Activated T-cell treated with anti-CD3 and anti-CD28 coated beads, Interleukin-2, amount 50 U/mL, for 72 hours (primary cell): ENCODE measurements at places on chromosomes 16 and 17.

- no peak for DNase-seq
These were observed 69.0 kb downstream of the CNTNAP4 start for GRCh38 chr16:76346210-76346609.

GRCh38 chr16:14668556-14669223 lies 25.4 kb downstream of the PLA2G10 start:
- no peak for DNase-seq

GRCh38 chr16:47463771-47464624 lies 2.9 kb downstream of the PHKB start:
- no peak for DNase-seq

DNA sequence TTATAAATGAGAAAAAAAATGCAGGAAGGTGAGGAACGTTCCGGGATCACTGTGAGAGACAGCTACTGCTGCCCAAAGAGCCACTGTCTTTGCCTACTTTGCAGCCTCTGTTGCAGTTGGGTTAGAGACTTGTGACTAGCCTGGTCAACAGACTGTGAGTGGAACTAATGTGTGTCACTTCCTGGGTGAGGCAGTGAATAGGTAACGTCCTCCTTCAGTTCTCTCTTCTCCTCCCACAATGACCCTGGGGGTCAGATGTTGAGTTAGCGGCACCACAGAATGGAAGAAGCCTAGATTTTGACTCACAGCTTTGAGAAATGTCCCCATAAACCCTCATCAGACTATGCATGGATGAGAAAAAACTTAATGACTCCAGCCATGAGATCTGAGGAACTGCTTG lies 5.2 kb downstream of the C16orf46 start:
- DNase-seq, result no peak

- DNase-seq, result no peak
These were observed 3.3 kb downstream of the CD2BP2 start for GRCh38 chr16:30351586-30352419.

DNA sequence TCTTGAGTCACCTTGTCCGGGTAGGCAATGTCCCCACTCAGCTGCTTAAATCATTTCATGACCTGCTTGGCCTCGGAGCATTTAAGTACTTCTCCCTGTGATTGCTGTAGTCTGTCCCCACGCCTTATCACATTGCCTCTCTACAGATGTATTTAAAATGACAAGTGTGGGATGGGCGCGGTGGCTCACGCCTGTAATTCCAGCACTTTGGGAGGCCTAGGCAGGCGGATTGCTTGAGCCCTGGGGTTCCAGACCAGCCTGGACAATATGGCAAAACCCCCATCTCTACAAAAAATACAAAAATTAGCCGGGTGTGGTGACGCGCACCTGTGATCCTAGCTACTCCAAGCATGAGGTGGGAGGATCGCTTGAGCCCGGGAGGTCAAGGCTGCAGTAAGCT lies 1.3 kb upstream of the GJC1 start:
- no peak for DNase-seq

DNA sequence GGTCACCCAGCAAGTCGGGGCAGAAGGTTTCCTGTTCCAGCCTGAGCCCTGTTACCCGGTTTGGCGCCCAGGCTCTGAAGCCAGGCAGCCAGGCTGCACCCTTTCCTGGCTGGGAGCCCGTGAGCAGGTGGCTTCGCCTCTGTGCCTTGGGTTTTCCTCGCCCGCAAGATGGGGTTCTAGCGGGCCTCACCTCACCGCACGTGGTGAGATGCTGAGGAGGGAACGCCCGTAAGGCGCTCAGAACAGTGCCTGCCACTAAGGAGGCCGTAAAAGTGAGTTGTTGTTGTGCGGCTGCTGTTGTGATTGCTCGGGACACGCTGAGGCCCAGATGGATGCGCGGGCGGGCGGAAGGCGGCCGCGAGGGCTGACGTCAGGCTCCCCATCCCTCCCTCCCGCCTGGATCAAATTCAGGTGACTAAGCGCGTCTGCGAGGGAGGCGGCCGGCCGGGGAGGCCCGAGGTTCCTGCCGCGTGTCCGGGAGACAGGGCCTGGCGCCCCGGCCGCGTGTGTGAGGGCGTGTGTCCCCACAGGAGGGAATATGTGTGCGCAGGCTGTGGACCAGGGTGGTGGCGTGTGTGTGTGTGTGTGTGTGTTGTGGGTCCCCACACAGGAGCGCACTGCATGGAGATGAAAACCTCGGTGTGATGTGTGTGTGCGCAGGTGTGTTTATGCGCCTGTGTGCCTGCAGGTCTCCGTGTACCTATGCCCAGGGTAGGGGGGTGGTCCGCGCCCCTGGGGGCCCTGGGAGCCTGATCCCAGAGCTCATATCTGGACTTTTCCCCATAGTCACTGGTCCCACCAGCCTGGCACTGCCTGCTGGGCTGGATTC lies 4.3 kb downstream of the CAMKK1 start:
- no peak for DNase-seq

DNA sequence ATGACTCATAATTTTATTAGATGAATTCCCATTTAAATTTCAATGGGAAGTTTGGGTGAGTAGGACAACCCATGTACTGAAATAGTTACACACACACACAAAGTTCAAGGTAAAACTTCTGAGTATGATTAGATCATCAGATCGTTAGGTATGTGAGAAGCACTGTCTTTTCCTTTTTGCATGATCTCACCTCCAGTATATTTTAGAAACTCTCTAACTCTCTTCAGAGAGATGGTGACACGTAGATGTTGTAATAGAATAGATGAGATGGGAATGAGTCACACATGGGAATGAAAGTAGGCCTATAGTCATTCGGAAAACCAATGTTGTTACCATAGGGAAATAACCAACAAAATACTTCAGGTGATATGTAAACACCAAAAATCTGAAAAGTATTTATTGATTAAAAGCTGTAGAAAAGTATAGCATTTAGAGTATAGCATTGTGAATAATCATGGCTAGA lies 22.2 kb downstream of the KRT23 start:
- no peak for DNase-seq

DNA sequence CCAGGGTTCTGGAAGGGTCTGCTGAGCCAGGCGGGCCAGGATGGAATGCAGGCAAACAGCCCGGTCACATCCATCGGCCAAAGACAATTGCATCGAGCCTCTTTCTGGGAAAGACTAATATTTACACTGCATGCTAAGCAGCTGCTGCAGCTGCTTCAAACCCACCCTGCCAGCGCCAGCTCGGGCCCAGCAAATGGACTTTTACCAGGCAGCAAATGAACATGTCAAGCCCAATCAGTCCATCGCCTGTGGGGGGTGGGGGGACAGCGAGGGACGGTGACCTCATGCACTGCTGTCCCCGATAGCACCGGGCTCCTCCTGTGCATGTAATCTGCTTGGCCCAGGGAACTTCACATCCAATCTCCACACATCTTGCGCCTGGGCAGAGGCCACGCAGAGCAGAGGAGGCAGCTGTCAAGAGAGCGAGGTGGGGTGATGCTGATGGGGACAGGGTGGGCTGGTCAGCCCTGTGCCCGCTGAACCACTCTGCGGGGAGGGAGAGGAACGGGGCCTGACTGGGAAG lies 39.4 kb upstream of the CDH5 start:
- no peak for DNase-seq

DNA sequence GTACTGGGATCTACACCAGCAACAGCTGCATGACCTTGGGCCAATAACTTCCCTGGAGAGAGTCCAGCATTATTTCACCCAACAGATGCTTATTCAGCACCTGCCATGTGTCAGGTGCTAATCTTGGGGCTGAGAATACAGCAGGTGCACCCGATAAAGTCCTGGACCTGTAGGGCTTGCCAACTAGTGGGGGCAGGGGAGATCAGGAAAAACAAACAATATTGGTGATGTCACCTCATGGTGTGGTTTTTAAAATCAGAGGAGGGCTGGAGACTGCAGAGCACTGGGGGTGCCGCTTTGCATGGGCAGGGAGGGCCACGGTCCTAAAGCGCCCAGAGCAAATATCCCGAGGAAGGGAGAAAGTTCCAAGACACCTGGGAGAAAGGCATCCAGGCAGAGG lies 218.8 kb downstream of the C16orf95 start:
- no peak for DNase-seq

- no peak for DNase-seq
These were observed 1.5 kb downstream of the PSMD7 start for GRCh38 chr16:74298104-74298503.

DNA sequence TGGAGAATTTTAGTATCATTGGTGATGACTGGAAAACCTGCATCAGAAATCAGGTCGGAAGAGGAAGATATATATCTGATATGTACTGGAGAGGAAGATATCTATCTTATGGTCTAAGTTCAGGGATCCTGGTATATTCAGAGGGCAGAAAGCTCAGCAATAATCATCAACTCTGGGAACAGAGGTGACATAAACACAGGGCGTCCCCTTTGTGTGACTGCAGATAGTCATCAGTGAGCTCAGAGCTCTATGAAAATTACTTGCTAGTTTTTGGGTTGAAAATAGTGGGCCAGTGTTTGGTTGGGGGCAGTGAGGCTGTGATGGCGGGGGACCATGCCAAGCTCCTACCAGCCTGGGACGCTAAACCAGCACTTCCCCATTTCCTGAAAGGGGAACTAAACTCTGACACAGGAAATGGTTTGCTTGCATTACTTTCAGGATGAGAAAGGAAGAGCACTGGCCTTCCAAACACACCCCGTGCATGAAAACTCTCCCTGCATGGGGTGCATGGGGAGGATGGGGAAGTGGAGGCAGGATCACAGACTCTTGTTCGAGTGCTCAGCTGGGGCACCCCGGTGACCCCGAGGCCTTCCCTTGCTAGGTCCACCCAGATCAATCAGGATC lies 15.8 kb downstream of the NOD2 start:
- no peak for DNase-seq

DNA sequence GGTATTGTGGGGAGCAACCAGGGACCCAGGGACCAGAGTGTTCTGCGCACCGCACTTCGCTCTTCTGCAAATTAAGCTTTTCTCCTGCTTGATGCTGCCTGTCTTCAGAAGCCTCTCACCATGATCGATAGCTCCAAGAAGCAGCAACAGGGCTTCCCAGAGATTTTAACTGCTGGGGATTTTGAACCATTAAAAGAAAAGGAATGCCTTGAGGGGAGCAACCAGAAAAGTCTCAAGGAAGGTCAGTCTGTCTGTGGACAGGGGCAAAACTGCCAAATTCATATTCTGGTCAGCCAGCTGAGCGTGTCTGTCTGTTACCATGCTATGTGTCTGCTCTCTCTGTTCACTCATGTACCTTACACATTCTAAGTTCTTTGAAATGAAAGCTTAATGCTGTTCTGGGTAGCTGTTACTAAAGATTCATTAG lies 115.7 kb downstream of the MRTFB start:
- DNase-seq, result no peak

GRCh38 chr17:4969047-4969550 lies 1.5 kb upstream of the SPAG7 start:
- DNase-seq, result peak; percentile 74

DNA sequence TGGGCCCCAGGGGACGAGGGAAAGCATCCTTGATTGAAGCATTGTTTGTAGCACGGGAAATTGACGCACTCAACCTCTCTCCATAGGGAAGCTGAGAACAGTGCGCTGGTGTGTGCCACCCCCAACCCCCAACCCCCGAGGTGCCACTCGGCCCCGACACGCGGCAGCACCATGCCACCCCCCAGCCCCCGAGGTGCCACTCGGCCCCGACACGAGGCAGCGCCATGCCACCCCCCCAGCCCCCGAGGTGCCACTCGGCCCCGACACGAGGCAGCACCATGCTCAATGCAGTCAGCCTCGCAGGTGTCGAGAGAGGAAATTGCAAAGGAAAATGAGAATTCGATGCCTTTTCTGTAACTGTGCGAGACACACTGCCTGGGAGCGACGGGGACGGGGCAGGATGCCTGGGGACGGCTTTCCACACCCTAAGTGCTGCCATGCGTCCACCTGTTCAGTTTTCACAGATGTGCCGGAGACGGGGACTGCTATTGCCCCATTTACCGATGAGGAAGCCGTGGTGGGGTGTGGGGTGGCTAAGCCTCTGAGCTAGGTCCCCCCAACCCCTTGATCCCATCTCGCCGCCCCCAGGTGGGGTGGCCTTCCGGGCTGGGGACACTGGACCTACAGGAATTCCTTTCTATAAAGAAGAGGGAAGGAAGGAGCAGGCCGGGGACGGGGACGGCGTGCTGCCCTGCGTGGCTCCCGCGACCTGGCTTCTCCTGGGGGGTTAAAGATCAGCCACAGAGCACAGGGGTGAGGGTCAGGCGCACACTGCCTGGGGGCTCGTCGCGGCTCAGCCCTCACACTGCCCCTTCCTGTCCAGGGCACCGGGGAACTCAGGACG lies 9.8 kb downstream of the CBFA2T3 start:
- no peak for DNase-seq

DNA sequence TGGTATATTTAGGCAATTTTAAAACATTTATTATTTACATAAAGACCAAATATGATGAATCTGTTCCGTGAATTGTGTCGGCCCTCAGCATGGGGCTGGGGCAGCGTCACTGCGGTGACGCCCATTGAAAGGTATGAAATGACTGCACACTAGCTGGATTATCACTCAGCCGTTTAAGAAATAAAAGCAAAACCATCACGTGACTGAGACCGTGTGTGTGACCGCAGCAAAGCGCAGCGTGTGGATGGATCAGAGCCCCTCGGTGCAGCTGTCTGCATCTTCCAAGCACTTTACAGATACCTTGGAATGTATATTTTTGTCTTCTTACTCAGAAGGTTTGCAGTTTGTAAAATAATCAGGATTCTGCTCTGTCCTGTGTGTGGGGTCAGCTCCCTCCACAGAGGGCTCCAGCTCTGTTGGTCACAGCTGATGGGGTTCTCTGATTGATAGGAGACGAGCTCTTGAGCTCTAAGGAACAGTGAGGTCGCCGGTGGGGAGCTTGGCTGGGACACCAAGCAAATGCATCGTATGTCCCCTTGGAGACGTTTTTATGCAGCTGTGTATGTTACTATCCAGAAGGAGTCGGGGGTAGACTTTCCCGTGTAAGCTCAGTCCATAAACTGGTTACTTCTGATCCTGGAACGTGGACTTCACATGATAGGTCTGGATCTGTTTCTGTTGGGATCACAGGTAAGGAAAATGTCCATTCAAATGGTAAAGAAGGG lies 45.1 kb downstream of the WDR45B start:
- no peak for DNase-seq

- DNase-seq, result peak; percentile 43
These were observed 56.9 kb downstream of the CYB5D2 start for GRCh38 chr17:4199818-4200402.

DNA sequence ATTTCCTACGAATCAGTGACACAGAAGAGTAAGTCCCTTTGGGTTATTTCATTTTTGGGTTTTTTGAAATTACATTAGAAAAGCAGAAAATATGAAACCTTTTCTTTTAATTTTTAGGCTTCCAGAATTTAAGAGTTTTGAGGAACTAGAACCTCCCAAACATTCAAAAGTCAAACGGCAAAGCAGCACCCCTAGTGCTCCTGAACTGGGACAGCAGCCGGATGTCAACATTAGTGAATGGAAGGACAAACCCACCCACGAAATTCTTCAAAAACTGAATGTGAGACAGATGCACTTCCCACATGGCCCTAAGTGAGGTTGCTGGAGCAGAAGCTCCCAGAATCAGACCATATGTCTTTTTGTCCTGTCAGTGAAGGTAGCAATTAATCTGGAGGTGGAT lies 199.4 kb downstream of the PHKB start:
- DNase-seq, result no peak

DNA sequence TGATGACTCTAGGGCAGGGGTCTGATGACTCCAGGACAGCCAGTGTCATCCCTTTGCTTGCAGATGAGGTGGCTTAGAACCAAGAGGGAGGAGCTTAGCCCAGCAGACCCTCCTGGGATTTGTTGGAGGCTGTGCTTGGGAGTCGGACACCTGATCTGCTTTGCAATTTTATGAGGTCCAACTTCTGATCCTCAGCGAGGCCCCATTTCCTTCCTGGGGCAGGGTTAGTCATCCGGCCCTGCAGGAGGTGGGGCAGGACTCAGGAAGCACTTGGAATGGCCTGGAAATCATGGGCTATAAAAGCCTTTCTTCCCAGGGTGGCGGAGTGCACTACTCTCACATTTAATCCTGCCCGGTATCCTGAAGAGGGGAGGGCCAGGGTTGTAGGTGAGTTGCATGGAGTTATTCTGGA lies 168.5 kb downstream of the MSI2 start:
- no peak for DNase-seq
